ENCODE measurements at places on chromosomes 5 and 9.
A peak's percentile ranks its signal among the peaks of the same experiment; 100 is the strongest.

- DNase-seq: no peak
These were observed 450.2 kb downstream of the NR2F1-AS1 start for GRCh38 chr5:93130624-93131490.

- no peak for DNase-seq
These were observed 35.3 kb upstream of the CLPTM1L start for GRCh38 chr5:1380011-1380817.

DNA sequence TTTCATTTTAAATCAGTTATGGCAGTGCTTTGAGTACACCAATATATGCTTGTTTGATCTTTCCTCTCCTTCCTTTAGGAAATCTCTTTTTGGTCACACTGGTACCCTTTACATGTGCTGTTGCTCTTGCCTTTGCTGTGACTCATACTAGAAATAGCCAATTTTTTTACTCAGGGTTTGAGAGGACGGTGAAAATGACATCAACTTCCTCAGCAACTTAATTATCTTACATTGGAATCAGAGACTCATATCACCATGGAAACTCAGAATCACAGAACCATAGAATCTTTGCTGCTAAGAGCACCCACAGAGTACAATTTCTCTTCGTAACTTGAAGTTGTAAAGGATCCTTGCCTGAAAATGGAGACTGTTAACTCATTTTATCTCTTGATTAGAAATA is 13.8 kb upstream of the ZNF300 start:
- no peak for DNase-seq

DNA sequence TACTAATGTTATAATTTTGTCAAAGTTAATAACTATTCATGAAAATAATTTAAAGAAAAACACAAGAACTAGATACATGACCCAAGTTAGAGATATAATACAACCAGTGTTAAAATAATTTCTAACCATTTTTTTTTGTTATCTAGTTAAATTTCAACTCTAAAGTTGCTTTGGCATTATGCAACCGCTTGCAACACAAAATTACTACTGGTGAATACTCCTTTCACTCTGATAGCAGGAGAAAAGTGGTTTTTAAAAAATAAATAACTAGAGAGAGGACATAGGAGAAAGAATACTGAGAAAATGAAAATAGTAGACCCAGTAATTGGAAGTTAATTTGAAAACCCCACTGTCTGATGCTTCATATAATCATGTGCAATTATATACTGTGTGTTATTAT is 622.4 kb upstream of the GRIN3A start:
- no peak for DNase-seq

- no peak for DNase-seq
These were observed 78.2 kb upstream of the MAP3K1 start for GRCh38 chr5:56737002-56737621.

DNA sequence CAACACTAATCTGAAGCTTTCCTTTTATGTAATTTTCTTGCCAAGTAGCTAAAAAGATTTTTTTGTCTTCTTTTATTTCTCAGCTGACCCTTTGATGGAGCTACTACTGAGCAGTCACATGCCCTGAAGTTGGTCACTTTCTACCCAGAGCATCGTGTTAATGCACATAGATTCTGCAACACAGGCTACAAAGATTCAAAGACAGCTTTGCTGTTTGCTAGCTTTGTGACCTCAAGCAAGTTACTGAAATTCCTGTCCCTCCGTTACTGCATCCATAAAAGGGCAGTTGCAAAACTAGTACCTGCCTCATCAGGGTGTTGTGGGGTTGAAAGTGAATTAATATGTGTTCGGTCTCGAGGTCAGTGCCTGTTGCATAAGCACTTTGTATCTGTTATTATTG is 179.9 kb downstream of the GAS1 start:
- DNase-seq: no peak

- no peak for DNase-seq
These were observed 7.0 kb downstream of the TRMT10B start for GRCh38 chr9:37760416-37761161.

GRCh38 chr9:128276574-128277270 is 646 bp downstream of the SWI5 start:
- DNase-seq: no peak

DNA sequence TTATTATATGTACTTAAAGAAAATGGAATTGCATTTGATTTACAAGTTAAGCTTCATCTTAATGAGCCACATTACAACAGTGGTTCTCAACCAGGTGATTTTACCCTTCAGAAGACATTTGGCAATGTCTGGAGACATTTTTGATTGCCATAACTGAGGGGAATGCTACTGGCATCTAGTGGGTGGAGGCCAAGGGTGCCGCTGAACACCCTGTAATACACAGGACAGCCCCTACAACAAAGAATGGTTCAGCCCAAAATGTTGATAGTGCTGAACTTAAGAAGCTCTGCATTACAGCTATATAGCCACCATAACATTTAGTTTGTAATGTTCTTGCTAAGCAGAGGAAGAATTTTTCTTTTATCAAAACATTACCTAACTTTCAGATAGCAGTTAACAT is 103.1 kb downstream of the PAM start:
- DNase-seq: no peak

GRCh38 chr5:181219262-181220177 is 3.6 kb upstream of the TRIM41 start:
- no peak for DNase-seq

GRCh38 chr9:17462869-17463464 is 115.9 kb upstream of the SH3GL2 start:
- DNase-seq: peak; percentile 61

DNA sequence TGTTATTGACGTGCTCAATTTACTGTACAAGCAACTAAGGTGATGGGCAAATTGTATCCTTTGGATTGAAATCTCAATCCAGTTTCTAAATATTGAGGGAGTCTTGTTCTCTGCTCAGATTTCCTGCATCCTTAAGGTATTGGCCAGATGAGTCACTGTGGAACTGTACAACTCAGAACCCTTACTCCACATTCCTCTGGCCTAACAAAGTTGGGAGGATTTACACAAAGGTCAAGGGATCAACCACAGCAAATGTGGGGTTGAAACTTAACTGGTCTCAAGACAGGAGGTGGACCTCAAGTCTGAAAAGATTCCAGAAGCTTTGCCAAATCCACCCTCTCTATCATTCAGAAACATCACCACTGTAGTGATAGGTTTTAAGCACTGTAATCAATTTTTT is 81.5 kb upstream of the AGXT2 start:
- DNase-seq: no peak

- DNase-seq: no peak
These were observed 9.3 kb upstream of the RNF145 start for GRCh38 chr5:159218595-159219023.
